ENCODE measurements at places on chromosomes 3 and 15. TPM values are rescaled to one million over a fixed set of nuclear protein-coding genes. Genes with fewer than 3 reads are reported as not detected.

- no peak overlapping the region for H3K27ac ChIP-seq
- no peak overlapping the region for H3K4me3 ChIP-seq
- no peaks in the 10 kb centered on the region for H3K27me3 ChIP-seq
- peaks cover 24% of the 10 kb centered on the region for H3K36me3 ChIP-seq
- DNase-seq = no peak
Observed at GRCh38 chr15:75350601-75351361, 3.9 kb downstream of the NEIL1 start.

Gene PRTG
- 12.3 TPM for total RNA-seq

Gene IGSF10
- 11.9 TPM for total RNA-seq

Gene FGF12
- 0.87 TPM for total RNA-seq

Gene SLC28A2
- total RNA-seq = not detected

- no peaks in the 10 kb centered on the region for H3K27me3 ChIP-seq
- no peaks in the 10 kb centered on the region for H3K4me1 ChIP-seq
- H3K27ac ChIP-seq = no peak overlapping the region
- no peaks in the 10 kb centered on the region for H3K36me3 ChIP-seq
- DNase-seq = peak; percentile 64
Observed at GRCh38 chr15:100766243-100767000, 113.2 kb upstream of the ALDH1A3 start.

- no peak for DNase-seq
- peak overlapping the region; percentile 64 for H3K27ac ChIP-seq
- H3K27me3 ChIP-seq = no peaks in the 10 kb centered on the region
- peaks cover 4% of the 10 kb centered on the region for H3K4me1 ChIP-seq
- peaks cover 89% of the 10 kb centered on the region for H3K36me3 ChIP-seq
Observed at GRCh38 chr15:34360298-34360697, 6.7 kb downstream of the LPCAT4 start.

DNA sequence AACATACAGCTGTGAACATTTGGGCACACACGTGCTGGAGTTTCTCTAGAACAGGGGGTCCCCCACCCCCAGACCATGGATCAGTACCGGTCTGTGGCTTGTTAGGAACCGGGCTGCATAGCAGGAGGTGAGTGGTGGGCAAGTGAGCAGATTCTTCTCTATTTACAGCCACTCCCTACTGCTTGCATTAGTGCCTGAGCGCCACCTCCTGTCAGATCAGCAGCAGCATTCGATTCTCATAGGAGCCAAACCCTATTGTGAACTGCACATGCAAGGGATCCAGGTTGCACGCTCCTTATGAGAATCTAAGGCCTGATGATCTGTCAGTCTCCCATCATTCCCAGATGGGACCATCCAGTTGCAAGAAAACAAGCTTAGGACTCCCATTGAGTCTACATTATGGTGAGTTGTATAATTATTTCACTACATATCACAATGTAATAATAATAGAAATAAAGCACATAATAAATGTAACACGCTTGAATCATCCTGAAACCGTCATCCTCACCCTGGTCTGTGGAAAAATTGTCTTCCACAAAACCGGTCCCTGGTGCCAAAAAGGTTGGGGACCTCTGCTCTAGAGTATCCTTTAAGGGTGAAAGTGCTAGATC is 25.8 kb downstream of the CHRM5 start:
- DNase-seq = peak; percentile 44
- H3K27me3 ChIP-seq = no peaks in the 10 kb centered on the region
- no peak overlapping the region for H3K27ac ChIP-seq
- H3K4me3 ChIP-seq = no peak overlapping the region

DNA sequence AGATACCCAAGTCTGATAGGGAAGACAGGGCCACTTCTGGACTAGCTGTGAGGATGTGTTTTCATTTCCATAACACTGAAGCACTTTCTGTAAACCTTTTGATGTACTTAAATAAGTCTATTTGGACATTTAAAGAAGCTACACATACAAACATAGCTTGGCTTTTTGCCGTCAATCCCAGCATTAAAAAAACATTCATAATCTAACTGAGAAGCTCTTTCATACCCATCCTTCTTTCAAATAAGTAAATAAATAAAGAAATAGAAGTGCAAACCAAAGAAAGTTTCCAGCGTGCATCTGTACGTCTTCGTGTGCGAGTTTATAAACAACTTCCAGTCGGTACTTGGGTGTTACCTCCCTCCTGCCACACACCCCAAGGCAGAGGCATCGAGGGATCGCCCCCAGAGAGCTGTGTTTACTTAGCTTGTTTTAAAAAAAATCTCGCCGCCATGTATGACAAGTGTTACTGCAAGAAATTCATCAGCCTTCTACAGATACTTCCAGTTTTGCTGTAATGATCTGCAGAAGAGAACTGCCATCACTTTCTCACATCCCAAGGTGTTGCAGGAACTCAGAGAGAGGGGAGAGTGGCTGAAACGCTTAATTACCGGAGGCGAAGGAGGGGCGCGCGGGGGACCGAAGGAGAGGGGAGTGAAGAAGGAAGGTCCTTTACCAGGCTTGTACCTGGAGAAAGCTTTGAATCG is 9.0 kb upstream of the MEIS2 start:
- H3K4me1 ChIP-seq = peaks cover 45% of the 10 kb centered on the region
- no peaks in the 10 kb centered on the region for H3K27me3 ChIP-seq
- no peaks in the 10 kb centered on the region for H3K36me3 ChIP-seq
- H3K4me3 ChIP-seq = peak overlapping the region; percentile 50

- H3K4me3 ChIP-seq = no peak overlapping the region
- peak overlapping the region; percentile 27 for H3K27ac ChIP-seq
- H3K36me3 ChIP-seq = no peaks in the 10 kb centered on the region
- DNase-seq = no peak
Observed at GRCh38 chr3:169227911-169228310, 435.6 kb downstream of the MECOM start.

DNA sequence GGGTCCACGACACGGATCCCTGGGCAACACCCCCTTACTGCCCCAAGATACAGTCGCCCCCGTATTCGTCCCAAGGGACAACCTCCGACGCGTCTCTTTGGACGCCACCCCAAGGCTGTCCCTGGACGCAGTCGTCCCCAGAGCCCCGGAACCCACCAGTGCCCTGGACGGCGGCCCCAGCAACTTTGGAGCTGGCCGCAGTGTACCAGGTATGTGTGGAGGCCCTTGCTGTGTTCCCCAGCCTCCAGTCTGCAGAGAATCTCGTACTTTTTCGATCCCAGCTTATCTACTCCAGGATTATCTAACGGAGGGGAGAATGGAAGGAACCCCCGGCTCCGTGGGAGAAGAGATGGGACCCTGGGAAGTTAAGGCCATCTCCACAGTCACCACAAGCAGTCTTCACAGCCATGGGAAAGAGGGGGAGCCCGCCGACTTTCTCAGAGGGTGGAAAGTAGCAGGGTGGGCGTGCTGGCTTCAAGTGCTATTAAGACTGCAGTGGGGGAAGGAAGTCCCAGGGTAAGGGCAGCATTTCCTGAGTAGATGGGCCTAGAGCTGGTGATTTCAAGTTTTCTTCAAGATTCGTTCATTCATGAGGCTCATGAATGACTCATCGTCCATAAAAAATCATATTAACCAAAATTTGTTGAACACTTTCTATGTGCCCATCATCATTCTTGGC is 1.1 kb downstream of the MESP2 start:
- no peaks in the 10 kb centered on the region for H3K36me3 ChIP-seq
- H3K4me1 ChIP-seq = peaks cover 17% of the 10 kb centered on the region
- DNase-seq = no peak
- peak overlapping the region; percentile 47 for H3K4me3 ChIP-seq
- no peaks in the 10 kb centered on the region for H3K27me3 ChIP-seq
- H3K27ac ChIP-seq = peak overlapping the region; percentile 68

DNA sequence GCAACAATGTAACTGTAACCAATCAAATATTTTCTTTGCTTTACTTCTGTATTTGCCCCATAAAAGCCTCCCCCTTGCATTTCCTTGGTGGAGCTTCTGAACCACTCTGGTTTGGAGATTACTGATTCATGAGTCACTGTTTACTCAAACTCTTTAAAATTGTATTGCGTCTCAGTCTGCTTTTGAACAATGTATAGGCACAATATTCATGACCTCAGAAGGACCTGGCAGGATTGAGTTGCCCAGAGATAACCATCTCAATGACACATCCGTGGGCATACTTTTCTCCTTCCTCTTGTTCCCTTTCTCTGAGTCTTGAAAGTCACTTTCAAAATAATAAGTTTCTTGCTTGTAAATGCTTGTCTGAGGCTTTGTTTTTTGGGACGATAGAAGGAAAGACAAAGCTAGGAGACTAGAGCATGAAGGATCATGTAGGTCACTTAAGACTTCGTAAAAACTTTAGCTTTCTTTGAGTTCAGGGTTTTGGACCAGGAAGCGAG is 57.1 kb upstream of the POU1F1 start:
- H3K27ac ChIP-seq = no peak overlapping the region
- no peak overlapping the region for H3K4me3 ChIP-seq
- no peaks in the 10 kb centered on the region for H3K27me3 ChIP-seq
- no peaks in the 10 kb centered on the region for H3K36me3 ChIP-seq

Gene AGBL1
- total RNA-seq = not detected

Gene AMT
- 27.8 TPM for total RNA-seq

DNA sequence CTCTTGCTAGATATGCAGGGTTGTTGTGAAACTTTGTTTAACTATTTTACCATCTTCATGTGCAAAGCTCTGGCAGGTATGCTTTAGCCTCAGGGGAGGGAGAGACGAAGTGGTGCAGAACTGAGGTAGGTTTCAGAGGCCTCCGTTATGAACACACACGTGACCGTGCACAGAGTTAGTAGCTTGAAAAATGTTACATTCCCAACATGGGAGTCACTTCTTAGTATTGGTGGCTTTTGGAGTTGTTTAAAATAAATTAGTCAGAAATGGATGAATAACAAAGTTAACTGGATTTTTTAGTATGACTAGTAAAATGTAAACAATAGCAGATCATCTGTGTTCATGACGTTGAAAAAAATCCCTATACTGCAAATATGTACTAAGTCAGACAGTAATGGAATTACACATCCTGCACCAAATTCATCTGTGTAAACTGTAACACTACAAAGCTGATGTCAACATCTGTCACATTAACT is 279.6 kb downstream of the KLF13 start:
- no peaks in the 10 kb centered on the region for H3K36me3 ChIP-seq
- DNase-seq = no peak
- H3K4me1 ChIP-seq = peaks cover 19% of the 10 kb centered on the region
- no peak overlapping the region for H3K4me3 ChIP-seq
- no peak overlapping the region for H3K27ac ChIP-seq

DNA sequence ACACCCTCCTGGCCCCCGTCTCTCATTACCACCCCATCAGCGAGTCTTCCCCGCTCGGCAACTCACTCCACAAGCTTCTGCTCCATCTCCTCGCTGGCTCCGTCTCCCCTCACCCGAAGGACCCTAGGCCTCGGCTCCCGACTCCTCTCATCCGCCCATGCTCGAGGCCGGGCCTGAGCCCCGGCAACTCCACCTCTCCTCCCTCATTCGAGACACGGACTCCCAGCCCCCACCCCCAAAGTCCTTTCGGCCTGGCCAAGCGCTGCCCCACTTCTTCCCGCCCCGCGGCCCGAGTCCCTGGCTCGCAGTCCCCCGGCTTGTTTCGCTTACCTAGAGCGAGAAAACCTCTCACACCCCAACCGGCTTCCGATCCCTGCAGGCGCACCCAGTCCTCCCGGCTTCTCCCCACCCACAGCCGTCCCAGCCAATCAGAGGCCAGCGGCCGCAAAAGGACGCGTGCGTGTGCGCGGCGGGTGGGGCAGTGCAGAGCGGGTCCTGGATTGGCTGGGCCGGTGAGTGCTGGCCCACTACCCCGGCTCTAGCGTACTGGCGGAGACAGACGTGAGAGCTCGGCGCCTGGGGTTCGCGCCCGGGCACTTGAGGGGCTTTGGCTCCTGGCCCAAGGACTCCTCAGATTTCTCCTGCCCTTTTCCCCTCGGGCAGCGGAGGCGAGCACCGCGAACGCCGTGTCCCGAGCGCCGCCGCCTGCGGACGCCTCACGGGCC is at the start of gene HIGD1A:
TSS of gene HIGD1A (minus strand) at position 385 of the 725 bp plus-strand sequence. CDS start 10,237 bp downstream, outside the sequence.
- no peaks in the 10 kb centered on the region for H3K27me3 ChIP-seq
- H3K27ac ChIP-seq = peak within 1 kb of the TSS; percentile 99
- peak; percentile 99 for DNase-seq
- peak within 1 kb of the TSS; percentile 74 for H3K4me3 ChIP-seq

- no peak overlapping the region for H3K27ac ChIP-seq
- H3K27me3 ChIP-seq = no peaks in the 10 kb centered on the region
- no peaks in the 10 kb centered on the region for H3K36me3 ChIP-seq
- no peak for DNase-seq
Observed at GRCh38 chr15:35427496-35427895, 118.5 kb downstream of the DPH6 start.

DNA sequence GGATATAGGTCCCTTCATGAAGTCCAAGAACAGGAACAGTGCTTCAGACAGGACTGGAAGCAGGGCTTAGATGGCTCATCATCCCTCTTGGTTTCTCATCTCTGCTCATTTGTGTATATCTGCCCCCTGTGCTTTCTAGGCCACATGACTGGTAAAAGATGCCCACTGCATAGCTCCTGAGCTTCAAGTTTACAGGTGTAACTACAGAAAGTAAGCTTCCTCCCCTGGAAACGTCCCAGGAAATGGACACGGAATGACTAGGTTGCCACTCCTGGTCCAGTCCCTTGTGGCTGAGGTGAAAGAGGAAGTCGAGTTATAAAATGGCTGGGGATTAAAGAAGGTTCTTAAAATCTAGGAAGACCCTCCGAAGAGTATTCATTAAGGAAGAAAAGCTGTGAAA is 32.5 kb downstream of the MYO5A start:
- H3K4me3 ChIP-seq = no peak overlapping the region
- no peaks in the 10 kb centered on the region for H3K27me3 ChIP-seq
- no peak overlapping the region for H3K27ac ChIP-seq
- DNase-seq = no peak
- no peaks in the 10 kb centered on the region for H3K4me1 ChIP-seq
- H3K36me3 ChIP-seq = no peaks in the 10 kb centered on the region

Measured in stomach (tissue), 19 donors.